ENCODE measurements at places on chromosomes 7 and 10.

- no peak for DNase-seq
Observed at GRCh38 chr10:29355411-29355991, 66.6 kb downstream of the LYZL1 start.

- DNase-seq: no peak
Observed at GRCh38 chr7:55592492-55592891, 20.2 kb upstream of the VOPP1 start.

- peak; percentile 33 for DNase-seq
Observed at GRCh38 chr10:117492504-117492903, 50.0 kb upstream of the EMX2 start.

DNA sequence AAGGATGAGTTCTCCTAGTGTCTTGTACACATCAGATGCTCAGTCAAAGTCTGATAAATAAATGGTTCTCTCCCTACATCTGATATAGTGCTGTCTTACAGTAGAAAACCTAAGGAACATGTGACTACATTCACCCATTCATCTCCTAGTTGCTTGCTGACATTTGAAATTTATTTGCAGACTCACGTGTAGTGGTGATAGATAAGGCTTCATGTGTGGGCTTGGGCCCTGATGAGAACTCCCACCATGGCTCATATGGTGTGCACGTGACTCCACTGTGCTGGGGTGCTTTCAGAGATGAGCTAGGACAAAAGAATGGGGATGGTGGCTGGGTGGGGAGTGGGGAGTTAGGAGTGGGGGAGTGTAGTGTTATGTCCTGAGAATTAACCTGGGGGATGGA, 287.3 kb downstream of the RPS24 start:
- DNase-seq: no peak

DNA sequence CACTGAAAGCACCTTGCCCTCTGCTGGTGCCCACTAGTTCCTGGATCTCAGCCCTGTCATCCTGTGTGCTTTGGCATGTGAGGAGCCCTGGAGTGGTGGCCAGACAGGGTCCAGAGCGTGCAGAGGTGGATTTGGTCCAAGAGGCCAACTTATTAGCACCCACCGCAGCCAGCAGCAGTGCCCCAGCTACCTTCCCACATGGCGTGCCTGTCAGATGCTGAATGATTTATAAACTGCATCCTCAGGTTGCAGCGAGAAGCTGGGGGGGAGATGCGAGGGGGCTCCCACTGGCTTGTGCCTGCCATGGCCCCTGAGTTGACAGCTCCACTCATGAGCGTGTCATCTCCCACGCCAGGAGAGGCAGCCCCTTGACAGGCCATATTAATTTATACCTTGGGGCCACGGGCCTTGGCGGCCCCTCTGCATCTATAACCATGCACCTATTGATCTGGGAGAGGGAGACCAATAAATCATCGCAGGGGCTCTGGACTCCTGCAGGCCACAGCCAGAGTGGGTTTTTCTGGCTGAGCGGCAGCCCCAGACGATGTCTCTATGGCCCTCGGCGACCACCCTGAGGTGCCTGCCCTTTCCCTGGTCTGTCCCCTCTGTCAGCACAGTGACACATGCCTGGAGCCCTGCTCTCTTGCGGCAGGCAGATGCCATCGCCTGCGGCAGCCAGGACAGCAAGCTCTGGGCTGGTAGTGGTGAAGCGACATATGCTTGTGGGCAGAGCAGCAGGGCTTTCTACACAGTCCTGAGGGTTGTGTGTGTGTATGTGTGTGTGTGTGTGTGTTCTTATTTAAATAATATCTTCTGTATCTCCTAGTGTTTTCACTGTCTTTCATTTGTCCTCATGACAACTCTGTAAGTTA, 120.8 kb downstream of the CDH23 start:
- no peak for DNase-seq

DNA sequence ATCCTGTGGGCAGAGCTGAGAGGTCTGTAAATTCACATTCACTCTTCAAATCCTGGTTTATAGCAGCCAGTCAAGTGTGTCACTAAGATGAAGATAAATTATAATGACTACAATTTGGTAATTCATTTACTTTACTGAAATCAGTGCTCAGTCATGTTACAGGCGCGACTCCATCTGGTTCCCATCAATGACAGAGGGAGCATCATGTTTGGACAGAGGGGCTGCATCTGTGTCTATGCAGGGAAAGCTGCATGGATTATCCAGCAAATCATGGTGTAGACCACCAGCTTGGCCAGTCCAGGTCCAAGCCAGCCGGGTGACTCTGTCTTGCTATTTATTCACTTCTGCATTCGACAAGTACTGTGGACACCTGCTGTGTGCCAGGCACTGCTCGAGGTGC, 214.1 kb upstream of the ZNF32 start:
- no peak for DNase-seq

DNA sequence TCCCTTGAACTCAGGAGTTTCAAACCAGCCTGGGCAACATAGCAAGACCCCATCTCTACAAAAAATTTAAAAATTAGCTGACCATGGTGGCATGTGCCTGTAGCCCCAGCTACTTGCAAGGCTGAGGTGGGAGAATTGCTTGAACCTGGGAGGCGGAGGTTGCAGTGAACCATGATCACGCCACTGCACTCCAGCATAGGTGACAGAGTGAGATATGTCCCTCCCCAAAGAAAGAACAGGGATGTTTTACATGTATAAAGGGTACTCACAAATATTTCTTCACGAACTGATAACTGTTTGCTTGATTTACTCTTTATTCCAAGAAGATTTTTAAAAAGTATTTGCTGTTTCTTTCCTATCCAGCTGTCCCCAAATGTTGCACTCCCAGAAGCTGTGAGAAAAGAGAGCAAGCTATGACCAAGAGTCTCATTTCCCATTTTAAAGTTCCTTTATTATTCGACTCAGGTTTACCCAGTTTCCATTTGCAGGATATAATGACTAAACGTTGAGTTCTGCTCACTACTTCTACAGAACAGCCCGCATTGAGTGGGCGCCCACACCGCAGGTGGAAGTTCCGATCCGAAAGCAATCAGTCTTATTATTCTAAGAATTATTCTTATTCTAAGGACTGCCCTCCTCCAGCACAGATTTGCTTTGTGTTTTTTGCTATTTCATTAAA, 90.7 kb downstream of the APBB1IP start:
- no peak for DNase-seq

DNA sequence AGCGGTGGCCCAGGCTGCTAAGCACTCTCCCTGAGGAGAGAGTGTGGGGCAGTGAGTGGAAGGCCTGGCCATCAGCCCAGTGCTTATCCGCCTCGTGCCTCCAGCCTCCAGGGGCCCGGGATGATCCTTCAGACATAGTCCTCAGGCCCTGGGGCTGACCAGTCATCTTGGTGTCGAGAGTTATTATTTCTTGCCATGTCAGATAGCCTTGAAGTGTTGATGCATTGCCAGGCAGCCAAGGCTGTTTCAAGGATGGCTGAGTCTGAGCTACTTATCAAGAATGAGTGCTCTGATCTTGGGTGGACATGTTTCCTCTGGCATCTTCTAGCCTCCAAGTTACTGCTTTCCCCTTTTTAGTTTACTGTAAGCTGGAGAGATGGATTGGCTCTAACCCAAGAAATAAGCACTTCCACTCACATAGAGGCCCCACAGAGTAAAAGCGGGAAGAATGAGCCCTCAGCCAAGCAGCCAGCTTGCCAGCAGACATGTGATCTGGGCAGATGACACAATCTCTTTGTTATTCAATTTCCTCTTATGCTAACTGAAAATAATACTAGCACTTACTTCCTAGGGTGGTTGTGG, 136.5 kb upstream of the NAMPT start:
- DNase-seq: peak; percentile 74

GRCh38 chr7:73966062-73966940, 61.7 kb upstream of the ELN start:
- peak; percentile 39 for DNase-seq

- peak; percentile 71 for DNase-seq
Observed at GRCh38 chr10:87092861-87093631, 1.6 kb downstream of the GLUD1 start.

DNA sequence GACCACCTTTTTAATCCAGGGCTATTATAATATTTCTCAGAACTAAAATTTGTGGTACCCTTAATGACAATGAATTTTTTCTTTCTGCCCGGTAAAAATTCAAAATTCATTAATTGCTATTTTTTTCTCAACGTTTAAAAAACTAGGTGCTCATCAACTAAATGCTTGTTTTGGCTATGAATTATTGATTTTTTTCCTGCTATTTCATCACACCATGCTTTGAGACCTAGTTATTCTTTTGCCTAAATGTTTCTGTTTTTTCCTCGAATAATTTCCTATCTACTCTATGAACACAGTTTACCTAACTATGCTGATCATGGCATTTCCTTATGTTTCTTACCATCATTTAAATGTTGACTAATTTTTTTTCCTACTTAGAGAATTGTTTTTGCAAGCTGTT, 5.6 kb upstream of the CD36 start:
- DNase-seq: no peak

DNA sequence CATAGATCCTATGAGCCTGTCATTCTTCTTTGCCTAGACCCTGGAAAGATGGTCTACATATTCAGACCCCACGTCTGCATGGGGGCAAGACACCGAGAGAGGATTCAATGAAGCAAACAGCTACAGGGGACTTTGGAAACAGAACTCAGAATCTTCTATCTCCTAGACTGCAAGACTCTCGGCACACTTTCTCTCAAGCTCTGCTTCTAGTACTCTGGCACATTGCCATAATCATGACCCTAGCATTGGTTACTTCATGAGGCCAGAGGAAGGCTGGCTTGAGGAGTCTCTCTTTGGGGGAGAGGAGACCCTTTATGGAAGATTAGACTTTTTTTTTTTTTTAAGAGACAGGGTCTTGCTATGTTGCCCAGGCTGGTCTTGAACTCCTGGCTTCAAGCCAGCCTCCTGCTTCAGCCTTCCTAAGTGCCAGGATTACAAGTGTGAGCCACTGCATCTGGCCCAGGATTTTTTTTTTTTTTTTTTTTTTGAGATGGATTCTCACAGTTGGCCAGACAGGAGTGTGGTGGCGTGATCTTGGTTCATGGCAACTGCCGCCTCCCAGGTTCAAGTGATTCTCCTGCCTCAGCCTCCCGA, 20.7 kb downstream of the CCDC3 start:
- DNase-seq: no peak

- DNase-seq: peak; percentile 40
Observed at GRCh38 chr7:66399566-66399965, 194.4 kb downstream of the TPST1 start.

GRCh38 chr7:106537119-106537518, 123.8 kb downstream of the CCDC71L start:
- no peak for DNase-seq

DNA sequence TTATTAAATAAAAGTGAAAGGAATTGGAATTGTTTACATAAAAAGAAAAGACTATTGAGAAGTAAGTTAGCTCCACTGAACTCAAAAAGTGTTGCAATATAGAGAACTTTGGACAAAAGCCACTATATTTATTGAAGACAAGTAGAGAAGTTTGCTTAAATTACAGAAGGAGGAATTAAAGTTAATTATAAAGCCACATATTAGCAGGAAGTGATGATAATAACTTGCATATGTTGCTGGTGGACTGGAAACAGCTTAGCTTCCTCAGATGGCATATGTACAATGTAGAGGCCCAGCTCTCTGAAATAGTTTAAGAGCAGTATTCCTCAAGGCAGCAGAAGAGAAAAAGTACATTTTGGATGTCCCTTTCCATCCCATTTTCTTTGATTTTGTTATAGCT, 400.7 kb downstream of the GATA3 start:
- DNase-seq: no peak

DNA sequence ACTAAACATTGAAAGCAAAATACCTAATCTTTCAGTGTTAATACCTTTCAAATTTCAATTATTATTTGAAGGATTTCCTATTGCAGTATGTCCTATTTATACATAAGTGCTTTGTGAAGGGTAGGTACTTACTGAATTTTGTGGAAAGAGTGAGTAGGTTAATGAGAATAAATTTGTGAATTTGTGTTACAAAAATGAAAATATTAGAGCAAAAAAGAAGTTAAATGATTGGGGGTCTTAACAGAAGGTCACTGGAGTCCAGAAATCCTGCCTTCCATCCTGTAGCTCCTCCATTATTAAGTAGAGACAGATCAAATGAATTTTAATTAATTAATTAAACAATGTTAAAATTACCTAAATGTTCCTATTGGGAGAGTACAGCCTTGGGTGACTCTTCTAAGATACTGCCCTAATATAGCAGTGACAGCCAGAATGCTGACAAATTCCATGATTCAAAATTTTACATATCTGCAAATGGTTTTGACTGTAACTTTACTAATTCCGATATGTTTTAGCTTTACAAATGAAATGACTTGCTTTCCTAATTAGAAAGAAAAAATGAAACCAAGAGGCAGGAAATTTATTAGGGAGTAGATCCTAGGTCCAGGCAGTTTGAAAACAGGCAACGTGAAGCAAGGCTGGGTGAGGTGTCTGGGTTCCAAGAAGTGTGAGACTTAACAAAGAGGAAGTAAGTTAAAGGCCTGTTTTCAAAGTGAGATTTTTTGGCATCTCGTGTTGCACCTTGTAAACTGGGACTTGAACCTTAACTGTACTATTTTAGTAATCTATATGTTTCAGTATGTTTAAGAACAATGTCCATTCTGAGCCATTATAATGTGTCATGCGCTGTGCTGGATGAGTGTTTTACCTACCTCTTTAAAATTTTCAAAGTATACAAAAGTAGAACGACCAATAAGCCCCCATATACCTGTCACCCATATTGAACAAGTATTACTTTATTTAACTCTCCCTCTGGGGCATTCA, 1.5 kb downstream of the PIK3CG start:
- no peak for DNase-seq

DNA sequence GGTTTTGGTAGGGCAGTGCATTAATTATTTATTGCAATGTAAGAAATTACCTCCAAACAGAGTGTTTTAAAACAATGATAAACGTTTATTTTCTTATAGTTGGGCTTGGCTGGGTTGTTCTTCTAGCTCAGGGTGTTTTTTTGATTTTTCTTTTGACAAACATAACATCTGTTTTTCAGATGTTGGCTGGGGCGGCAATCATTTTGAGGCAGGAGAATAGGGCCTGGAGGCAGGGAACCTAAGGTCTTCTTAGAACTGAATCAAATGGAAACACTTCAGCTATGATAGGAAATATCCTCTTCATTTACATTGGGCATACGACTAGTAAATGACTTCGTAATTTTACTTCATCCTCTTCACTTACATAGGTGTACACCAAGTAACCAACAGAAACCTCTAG, 47.4 kb upstream of the NAMPT start:
- DNase-seq: no peak

DNA sequence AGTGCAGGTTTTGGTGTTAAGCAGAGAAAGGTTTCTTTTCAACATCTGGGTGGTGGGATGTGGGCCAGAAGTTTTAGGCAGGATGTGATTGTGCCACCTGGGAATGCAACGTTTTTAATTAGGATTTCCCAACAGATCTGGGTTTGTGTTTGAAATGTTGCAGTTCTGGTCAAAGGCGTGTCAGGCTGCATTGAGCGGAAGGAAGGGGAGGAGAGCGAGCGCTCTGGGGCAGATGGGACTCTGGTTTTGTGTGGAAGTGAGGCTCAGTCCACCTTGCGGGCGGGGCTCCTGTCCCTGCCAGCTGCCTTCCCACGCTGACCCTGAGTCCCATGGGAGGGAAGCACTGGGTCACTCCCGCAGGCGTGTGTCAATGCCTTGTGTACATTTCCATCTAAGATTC, 767.7 kb downstream of the KCNMA1 start:
- DNase-seq: peak; percentile 7
